ENCODE measurements at places on chromosomes 4 and X. TPM values are rescaled to one million over a fixed set of nuclear protein-coding genes. Genes with fewer than 3 reads are reported as not detected.

Gene MSX1
- total RNA-seq = 9.7 TPM

Gene KLHL2
- total RNA-seq = 34.0 TPM

Gene ARHGEF38
- not detected for total RNA-seq

Gene GABRG1
- total RNA-seq = 0.09 TPM

Gene ANXA5
- 630 TPM for total RNA-seq

Gene NPY2R
- total RNA-seq = not detected

Gene AVPR2
- 0.74 TPM for total RNA-seq
